Right lobe of liver (tissue), 6 donors: ENCODE measurements at places on chromosomes 1 and 21.

GRCh38 chr1:168892931-168893330 is 163.9 kb upstream of the DPT start:
- DNase-seq: no peak

DNA sequence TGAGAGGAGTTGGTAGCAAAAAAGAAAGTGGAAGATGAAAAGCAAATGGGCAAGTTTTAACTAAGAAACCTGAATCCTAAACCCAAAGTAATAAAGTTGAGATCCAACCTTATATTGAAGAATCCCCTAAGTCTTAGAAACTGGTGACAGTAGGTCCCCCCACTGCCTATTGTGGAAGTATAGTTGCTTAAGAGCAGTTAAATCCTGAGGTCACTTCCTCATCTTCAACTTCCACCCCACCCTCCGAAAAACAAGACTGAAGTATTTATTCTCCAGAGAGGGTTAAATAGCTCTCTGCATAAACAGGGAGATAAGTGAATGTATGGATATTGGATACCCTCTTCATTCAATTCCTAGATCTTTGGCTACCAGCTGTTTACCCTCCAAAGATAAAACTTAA is 3.3 kb upstream of the DSTYK start:
- DNase-seq: no peak

GRCh38 chr1:164709126-164709525 is 150.1 kb downstream of the PBX1 start:
- DNase-seq: no peak

- peak; percentile 7 for DNase-seq
Observed at GRCh38 chr1:228955691-228956090, 220.4 kb downstream of the RHOU start.

- DNase-seq: no peak
Observed at GRCh38 chr21:14744368-14744767, 198.3 kb upstream of the SAMSN1 start.

GRCh38 chr1:156004843-156005584 is 15.7 kb downstream of the SSR2 start:
- DNase-seq: no peak
